ENCODE measurements at places on chromosomes 12 and 14.

GRCh38 chr12:7709969-7710675 lies 1.1 kb upstream of the DPPA3 start:
- no peak for DNase-seq

GRCh38 chr12:2479851-2480535 lies 314.8 kb upstream of the FKBP4 start:
- no peak for DNase-seq

DNA sequence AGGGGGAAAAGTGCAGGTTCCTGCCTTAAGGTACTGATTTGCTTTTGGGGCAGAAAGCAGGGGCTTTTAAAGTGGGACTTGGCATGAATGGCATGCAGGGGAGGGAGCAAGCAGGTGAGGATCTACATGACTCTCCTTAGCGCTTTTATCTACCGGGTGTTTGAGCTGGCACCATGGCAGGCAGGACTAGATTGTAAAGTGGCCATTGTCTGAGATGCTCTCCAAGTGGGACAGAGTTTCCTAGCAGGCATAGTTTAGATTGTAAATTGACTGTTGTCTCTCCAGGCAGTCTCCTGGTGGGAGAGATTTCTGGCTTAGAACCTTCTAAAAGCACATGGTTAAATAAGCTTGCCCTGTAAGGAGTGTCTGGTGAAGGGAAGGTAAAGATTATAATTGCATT lies 5.3 kb upstream of the DICER1 start:
- no peak for DNase-seq

- DNase-seq, result peak; percentile 74
Observed at GRCh38 chr14:102085948-102086708, 716 bp downstream of the HSP90AA1 start.

DNA sequence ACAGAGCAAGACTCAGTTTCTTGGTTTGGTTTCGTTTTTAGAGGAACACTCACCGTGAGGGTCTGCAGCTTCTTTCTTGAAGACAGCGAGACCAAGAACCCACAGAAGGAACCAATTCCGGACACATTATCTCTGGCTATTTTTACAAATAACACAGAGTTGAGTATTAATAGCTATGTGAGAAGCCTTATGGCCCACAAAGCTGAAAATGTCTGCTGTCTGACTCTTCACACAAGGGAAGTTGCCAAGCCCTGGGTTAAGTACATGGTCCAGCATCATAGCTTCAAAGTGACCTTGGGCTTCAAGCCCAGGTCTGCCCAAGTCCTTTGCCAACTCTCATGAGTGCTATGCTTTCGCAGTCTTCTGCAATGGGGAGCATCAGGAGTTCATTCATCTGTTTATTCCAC lies 2.6 kb upstream of the LGMN start:
- no peak for DNase-seq

GRCh38 chr14:94449930-94450329 lies 2.7 kb downstream of the SERPINA11 start:
- DNase-seq, result no peak

DNA sequence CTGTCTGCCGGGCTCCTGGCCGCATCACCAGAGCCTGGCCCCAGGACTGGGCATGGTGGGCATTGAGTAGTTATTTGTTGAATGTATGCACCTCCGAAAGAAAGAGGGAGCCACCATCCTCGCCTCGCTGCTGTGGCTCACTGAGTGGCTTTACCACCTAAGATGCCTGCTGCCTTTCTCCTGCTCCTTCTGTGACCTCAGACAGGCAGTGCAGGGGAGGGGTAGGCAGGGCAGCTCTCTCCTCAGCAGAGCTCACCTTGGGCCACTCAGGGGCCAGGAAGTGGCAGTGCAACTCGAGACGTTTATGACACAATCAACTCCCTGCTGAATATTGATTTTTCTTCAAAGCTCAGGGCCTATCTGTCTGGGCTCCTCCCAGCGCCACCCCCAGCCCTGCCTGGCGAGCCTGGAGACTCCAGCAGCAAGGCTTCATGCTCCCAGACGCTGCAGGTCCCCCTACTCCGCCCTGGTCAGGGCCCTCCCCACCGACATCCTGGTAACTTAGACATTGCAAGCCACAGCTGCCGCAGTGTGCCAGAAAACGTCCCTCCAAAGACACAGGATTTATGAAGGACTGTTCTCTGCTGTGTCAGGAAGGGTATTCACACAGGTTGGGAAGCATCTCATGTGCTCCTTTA lies 84.3 kb upstream of the DIO3 start:
- no peak for DNase-seq

GRCh38 chr14:63960926-63961567 lies 108.2 kb downstream of the SYNE2 start:
- no peak for DNase-seq

- DNase-seq, result no peak
Observed at GRCh38 chr12:13504736-13505135, 308.2 kb downstream of the EMP1 start.

- no peak for DNase-seq
Observed at GRCh38 chr12:9064815-9065606, 50.7 kb downstream of the A2M start.

DNA sequence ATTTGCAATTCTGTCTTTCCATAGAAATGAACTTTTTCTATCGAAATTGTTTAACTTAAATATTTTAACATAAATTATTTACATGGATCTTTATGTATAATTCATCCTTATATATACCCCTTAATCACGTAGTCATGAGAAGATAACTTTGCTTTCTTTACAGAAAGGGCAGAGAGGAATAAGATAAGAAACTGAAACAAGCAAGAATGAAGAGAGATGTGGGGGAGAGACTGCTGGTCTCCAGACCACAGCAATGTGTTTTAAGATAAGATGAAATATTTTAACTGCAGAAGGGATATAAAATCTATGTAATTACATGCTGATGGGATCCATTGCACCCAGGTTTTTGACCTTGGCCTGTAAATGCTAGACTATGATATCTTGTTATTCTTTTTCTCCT lies 34.7 kb upstream of the DNM1L start:
- no peak for DNase-seq

- DNase-seq, result peak; percentile 16
Observed at GRCh38 chr14:89214221-89214965, 202.6 kb downstream of the FOXN3 start.

DNA sequence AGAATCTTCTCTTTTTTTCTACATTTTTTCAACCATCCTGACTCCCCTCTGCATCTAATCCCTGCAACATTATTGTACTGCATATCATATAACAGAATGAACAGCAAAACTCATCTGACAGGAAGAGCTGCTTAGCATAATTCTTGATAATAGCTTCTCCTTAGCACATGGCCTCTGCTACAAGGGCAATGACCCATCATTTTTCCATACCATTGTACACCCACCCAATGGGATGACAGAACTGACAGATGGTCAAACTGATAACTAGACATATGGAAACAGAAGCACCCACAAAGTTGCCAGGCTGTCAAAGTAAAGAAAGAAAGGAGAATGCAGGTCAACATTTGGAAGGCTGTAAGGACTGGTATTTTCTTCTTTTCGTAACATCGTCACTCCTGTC lies 390.4 kb upstream of the USP15 start:
- no peak for DNase-seq

- no peak for DNase-seq
Observed at GRCh38 chr12:93274937-93275336, 102.8 kb upstream of the NUDT4 start.

GRCh38 chr12:110563702-110564470 lies 19.2 kb downstream of the PPTC7 start:
- DNase-seq, result no peak

DNA sequence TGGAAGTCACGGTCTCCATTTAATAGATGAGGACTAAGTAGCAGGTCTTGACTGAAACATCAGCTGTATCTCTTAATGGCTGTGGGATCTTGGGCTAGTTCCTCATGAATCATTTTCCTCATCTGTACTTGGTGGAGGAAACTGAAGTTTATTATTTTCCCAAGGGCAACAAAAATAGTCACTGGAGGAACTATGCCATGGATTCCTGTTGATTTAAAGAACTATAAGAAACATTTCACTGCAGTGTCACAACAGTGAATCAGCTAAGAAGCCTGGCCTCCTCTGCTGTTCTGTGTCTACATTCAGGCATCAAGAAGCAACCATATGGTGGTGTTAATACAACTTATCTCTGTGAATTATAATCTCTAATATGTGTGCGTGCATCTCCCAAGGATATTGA lies 200.5 kb downstream of the STXBP6 start:
- no peak for DNase-seq

All from nucleus accumbens (tissue), 56 donors.